HuH-7 (cell line): ENCODE measurements at places on chromosomes 7 and 10.

DNA sequence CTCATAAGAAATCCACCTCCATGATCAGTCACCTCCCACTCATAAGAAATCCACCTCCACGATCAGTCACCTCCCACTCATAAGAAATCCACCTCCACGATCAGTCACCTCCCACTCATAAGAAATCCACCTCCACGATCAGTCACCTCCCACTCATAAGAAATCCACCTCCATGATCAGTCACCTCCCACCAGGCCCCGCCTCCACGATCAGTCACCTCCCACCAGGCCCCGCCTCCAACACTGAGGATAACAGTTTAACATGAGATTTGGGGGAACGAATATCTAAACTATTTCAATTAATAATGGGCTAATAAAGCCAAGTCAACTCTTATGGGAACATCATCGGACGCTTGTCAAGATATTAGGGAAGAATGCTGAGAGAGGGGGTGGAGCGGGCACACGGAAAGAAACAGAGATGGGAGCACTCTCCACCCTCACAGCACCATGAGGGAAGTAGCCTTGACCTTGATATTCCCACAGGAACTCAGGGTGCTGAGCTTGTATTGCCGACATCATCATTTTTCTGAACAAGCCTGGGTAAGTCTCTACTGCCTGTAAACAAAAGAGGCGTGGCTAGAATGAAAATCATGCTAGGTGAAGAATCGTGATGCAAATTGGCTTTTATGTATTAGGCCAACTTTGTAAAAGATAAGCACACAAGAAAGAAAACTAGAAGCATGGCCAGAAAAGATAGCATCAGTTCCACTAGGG is 303.5 kb upstream of the KLF6 start:
- no peak for DNase-seq

GRCh38 chr7:70361821-70362220 is 763.5 kb downstream of the AUTS2 start:
- no peak for DNase-seq

- no peak for DNase-seq
These were observed 12.2 kb downstream of the SFTPA2 start for GRCh38 chr10:79547973-79548372.

DNA sequence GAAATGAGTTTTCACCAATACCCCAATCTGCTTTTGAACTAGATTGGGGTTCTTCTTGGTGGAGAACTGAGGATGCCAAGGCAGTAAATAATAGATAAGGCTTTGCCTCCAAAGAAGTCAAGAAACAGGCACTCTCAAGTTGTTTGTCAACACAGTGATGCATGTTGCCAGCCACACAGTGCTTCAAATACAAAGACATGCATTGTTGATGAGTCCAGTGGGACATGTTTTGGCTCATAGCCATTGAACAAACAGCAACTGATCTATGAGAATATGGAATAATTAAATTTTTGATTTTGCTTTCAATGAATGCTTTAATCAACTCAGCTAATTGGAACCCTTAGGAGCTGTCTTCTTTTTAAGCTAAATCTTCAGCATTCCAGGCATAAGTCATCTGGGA is 346.4 kb downstream of the THSD7A start:
- no peak for DNase-seq

DNA sequence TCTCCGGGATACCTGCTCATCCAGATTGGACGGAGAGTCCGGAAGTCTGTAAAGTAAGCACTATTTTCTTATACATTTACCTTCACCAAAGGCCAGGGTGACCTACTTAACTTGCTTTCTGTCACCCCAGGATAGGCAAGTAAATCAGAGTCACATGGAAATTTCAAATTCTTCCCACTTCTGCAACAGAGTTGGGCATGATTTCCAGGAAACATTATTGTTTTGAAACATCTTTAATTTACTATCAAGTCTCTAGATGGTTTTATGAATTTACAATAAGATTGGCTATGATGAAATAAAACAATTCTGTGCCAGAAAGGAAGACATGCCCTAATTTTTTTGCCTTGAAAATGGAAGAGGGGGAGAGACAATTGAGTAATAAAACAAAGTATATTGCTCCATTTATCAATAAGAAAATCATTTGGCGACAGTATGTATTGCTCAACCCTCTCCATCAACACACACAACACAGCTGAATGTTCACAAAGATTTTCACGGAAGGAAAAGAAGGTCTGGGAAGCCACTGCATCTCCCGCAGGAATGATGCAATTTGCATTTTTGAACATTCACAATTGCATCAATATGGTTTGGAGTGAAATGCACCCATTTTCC is 702.8 kb downstream of the PARD3 start:
- DNase-seq = no peak

DNA sequence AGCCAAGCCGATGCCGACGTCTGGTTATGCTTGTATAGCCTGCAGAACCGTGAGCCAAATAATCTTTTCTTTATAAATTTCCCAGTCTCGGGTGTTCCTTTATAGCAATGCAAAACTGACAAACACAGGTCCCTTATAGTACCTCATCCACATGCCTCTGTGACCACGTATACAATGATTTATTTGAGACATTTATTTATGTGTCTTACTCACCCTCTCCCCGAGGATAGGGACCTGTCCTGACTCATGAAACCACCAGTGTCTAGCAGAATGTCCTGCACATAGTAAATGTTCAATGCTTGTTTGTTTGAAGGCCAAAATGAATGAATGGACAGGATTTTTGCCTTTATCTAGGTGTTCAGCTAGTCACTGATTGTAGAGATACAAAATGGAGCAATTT is 147.9 kb upstream of the FZD8 start:
- DNase-seq = no peak

GRCh38 chr7:157775560-157776332 is 438.9 kb downstream of the DNAJB6 start:
- no peak for DNase-seq

DNA sequence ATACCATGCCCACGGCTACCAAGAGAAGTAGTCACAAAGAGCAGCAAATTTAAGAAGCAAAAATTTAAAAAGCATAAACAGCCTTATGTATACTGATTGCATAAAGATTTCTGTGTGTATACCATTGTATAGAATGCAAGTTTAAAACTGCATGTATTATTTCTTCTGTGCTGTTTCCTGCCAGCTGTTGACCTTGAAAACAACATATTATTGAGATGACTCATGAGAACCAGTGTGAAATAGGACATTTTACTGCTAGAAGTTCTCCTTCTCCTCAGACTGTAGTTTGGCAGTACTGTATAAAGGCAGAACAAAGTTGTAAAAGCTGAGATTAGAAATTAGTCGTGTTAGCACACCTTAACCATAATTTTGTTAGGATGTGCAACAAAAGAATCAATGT is 42.3 kb upstream of the SGCE start:
- no peak for DNase-seq
